ENCODE measurements at places on chromosomes 4 and X.

- no peak for DNase-seq
Measured at GRCh38 chr4:182203872-182204411, 39.3 kb upstream of the TENM3 start.

DNA sequence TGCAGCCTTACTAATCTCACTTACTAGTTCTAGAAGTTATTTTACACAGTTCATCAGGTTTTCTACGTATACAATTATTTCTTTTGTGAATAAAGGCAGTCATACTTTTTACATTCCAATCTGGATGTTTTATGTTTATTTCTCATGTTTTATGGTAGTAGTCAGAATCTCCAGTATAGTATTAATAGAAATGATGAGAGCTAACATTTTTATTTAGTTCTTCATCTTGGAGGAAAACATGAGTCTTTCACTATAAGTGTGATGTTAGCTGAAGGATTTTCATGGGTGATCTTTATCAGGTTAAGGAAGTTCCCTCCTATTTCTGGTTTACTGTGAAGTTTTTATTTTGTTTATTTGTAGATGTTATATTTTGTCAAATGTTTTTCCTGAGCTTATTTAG lies 256.1 kb upstream of the GIMD1 start:
- DNase-seq = no peak

DNA sequence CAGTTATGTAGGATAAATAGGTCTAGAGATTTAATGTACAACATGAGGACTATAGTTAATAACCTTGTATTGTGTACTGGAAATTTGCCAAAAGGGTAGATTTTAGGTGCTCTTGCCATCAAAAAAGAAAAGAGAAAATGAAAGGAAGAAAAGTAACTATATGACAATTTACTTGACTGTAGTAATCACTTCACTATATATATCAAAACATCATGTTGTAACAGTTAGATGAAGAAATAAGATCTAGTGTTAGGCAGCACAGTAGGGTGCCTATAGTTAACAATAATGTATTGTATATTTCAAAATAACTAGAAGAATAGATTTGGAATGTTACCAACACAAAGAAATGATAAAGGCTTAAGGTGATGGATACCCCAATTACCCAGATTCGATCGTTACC lies 35.9 kb upstream of the AP1S2 start:
- no peak for DNase-seq

DNA sequence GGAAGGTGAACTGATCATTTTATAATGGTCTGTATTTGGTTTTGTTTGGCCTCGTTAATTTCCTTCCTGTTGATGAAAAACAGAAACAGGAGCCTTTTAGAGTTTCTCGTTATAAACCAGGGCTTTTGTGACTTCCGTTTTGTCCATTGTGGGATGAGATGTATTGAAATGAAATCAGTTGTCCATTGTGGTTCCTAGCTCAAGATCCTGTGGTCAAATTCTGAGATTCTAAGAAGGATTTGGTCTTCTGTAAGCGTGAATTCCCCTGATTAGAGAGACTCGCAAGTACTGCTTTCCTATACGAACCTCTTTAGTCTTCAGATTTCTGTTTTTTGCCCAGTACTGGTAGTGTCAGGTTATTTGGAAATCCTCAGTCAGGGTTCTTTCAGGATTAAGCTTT lies 101.7 kb downstream of the RAPGEF2 start:
- DNase-seq = no peak

- no peak for DNase-seq
Measured at GRCh38 chr4:51960486-51960885, 59.7 kb downstream of the LRRC66 start.

- DNase-seq = no peak
Measured at GRCh38 chr4:133316909-133317308, 167.8 kb downstream of the PCDH10 start.

- DNase-seq = no peak
Measured at GRCh38 chr4:25089051-25089763, 58.5 kb upstream of the LGI2 start.

DNA sequence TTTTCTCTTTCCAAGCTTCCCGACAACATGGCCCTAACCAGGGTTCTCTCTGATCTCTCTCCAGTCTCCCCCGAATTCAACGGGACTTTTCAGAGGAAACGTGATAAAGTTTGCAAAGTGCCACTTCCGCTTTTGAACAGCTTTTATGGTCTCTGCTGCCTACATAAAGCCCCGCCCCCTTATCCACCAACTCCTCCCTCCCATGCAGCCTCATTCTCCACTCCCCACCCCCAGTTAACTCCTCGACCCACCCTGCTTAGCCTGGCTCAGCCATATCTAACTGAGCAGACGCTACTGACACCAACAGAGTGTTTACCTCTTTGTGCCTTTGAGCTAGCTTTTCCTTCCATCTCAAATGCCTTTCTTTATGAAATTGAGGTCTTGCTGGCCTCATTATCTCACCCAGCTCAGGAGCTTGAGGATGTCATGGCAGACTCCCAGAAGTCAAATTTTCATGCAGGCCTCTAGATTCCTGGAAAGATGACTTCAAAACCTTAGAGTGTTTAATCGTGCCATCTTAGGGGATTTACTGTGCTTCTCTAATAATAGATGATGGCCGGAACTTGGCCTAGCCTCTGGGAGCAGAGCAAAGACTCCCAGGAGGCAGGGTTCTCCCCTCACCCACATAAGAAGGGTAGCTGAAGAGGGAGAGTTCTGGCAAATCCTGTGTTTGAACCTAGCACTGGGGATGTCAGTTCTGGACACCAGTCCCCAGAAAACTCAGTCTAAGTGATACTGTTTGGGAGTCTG lies 606.0 kb downstream of the BCOR start:
- DNase-seq = no peak

DNA sequence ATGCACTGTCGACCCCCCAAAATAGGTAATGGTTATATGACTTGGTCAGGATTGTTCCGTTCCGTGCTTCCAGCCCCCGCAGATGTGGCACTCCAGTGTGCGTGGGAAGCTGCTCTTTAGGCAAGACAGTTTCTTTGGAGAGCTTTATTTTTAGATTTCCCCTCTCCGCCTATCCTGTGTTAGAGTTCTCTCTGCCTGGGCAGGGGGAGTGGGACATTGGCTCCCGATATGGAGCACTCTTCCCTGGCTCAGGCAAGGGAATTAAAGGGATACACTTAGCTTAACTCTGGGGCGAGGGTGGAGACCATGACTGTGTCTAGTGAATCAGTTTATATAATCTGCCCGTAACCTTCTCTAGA lies 36.0 kb downstream of the DLG3 start:
- no peak for DNase-seq

- DNase-seq = no peak
Measured at GRCh38 chr4:172412851-172413580, 599.8 kb downstream of the GALNTL6 start.

- DNase-seq = no peak
Measured at GRCh38 chr4:40864531-40864930, 114.8 kb downstream of the NSUN7 start.

- peak; percentile 54 for DNase-seq
Measured at GRCh38 chrX:19758539-19758938, 128.9 kb downstream of the SH3KBP1 start.

DNA sequence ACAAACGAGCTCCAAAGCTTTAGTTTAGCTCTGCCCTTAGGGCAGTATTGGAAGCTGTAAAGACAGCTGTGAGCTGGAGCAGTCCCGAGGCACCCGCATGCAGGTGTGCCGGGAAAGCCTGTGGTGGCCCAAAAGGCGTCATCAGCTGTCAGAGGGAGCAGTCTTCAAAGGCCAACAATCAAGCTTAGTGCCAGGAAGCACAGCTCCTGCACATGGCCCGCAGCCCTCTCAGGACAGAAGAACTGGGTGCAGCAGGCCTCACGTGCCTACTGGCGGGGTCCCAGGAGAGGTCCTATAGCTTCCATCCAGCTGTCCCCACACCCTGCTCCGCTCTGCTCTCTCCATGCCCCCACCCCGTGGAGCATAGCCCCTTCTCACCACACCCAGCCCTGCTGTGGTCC lies 92.2 kb upstream of the TRIM2 start:
- DNase-seq = no peak

DNA sequence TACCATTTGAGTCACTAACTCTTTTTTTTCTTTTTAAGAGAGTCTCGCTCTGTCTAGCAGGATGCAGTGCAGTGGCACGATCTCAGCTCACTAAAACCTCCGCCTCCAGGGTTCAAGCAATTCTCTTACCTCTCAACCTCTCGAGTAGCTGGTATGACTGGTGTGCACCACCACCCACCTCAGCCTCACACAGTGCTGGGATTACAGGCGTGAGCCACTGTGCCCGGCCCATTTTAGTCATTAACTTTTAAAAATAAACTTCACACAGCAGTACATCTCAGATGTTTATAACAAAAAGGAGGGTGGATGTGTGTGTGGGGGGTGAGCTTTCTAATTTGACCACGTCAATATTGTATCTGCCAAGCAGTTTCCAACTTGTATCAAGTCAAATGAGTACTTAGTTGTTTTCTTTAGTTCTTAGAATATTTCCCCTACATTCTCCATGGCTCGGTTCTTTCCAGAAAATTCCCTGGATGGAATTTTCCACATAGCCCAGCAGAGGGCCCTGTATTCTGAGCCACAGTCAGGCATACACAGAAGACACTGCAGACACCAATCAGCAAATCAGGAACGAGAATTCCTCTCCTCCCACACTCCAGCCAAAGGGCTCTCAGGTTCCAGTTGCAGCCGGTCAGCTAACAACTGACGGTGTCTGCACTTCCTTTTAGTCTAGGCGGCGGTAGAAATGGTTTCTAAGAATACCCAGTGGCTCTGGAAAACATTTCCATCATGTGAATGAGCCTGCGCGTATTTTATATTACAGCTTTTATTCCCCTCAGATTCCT lies 20.1 kb upstream of the ARAF start:
- no peak for DNase-seq

- no peak for DNase-seq
Measured at GRCh38 chr4:161321706-161322105, 842.1 kb downstream of the FSTL5 start.

GRCh38 chr4:110634350-110635162 lies 11.7 kb upstream of the PITX2 start:
- DNase-seq = no peak

DNA sequence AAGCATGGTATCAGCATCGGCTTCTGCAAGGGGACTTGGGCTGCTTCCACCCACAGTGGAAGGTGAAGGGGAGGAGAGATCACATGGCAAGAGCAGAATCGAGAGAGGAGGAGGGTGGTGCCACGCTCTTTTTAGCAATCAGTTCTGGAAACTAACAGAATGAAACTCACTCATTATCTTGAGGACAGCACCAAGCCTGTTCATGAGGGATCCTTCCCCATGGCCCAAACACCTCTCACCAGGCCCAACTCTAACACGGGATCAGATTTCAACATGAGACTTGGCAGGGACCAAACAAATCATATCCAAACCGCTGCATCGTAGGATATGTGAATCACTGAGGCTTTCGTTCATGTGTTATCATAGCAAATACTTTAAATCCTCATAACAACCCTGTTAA lies 125.5 kb downstream of the GPC3 start:
- no peak for DNase-seq

GRCh38 chr4:17535242-17535641 lies 20.3 kb downstream of the CLRN2 start:
- DNase-seq = no peak

- DNase-seq = no peak
Measured at GRCh38 chr4:128560754-128561495, 248.6 kb upstream of the JADE1 start.

- DNase-seq = no peak
Measured at GRCh38 chr4:107760281-107760947, 40.4 kb upstream of the PAPSS1 start.

- peak; percentile 7 for DNase-seq
Measured at GRCh38 chrX:78327370-78328086, at the start of gene CYSLTR1. TSS of gene CYSLTR1 (minus strand) at chrX:78327611. CDS start at chrX:78273746, 53,865 bp downstream.

DNA sequence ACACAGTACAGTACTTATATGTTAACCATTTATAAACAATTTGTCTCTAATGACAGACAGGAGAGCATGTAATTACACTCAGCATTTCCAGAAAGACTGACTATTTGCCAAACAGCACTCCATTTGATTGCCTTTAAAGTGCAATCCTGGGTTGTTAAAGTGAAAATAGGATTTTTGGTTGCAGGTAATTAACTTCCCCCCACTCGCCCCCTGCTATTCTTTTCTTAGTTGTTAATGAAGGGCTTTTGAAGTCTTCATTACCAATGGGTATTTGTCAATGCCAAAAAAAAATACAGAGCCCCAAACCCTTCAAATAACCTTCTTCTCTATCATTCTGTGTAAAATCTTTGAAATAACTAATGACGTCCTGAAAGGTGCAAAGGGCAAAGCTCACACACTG lies 825.6 kb downstream of the STPG2 start:
- DNase-seq = no peak

- no peak for DNase-seq
Measured at GRCh38 chr4:117704721-117705120, 329.6 kb upstream of the NDST3 start.

GRCh38 chr4:123564758-123565346 lies 168.3 kb downstream of the SPRY1 start:
- peak; percentile 7 for DNase-seq

DNA sequence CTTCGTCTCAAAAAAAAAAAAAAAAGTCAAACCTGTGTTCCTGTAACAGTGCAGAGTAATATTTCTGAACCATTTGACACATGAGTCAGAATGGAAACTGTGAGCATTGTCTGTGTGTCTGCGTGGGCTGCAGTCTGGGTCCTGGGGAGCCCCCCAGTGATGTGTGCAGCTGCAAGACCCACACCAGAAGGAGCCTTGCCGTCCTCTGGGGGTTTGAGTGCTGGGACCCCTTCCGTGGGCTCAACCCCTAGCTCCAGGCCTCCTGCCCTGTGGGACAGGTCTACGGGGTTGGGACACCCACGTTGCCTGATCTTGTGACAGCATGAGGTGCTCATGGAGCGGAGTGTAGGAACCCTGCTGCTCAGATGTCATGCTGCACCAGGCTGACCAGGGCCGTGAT lies 43.7 kb downstream of the DDX3X start:
- no peak for DNase-seq

DNA sequence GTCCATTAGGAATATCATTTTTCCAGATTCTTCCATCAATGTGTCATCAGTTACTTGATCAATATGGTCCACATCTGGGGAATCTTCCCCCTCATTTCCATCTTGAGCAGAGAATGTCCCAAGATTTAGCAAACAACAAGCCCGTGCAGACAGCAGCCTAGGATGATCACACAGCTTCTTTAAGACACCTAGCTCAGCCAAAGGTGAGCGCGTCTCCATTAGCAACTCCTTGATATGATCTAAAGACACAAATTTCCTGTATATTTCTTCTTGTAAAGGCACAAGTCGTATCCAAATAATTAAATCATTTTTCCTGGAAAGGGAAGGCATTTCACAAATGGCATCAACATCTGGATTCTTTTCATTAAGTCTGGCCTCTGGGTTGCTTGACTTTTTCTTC lies 25.8 kb downstream of the PIN4 start:
- no peak for DNase-seq
